Islet precursor cell (in vitro differentiated cells): ENCODE measurements at places on chromosomes 11 and 22.
A peak's percentile ranks its signal among the peaks of the same experiment; 100 is the strongest.

- DNase-seq = no peak
Measured at GRCh38 chr22:26651815-26652214, 5.6 kb upstream of the MIAT start.

- DNase-seq = peak; percentile 82
Measured at GRCh38 chr22:28917747-28918549, 34.6 kb downstream of the ZNRF3 start.

DNA sequence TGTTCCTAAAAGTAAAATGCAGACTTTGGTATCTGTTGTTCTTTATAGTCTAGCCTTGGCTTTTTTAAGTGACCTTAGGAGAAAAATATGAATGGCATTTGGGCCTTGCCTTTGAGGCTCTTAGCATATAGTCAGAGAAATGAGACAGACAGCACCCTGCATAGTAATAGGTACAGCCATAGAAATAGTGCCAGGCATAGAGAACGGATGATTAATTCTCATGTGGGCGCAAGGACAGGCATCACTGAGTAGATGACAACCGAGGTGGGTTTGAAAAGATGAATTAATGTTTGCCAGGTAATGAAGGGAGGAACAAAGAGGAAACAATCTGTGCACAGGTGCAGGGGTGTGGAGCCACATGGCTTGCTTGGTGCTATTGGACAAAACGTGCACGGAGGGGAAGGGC is 90.5 kb downstream of the BMAL1 start:
- DNase-seq = no peak

DNA sequence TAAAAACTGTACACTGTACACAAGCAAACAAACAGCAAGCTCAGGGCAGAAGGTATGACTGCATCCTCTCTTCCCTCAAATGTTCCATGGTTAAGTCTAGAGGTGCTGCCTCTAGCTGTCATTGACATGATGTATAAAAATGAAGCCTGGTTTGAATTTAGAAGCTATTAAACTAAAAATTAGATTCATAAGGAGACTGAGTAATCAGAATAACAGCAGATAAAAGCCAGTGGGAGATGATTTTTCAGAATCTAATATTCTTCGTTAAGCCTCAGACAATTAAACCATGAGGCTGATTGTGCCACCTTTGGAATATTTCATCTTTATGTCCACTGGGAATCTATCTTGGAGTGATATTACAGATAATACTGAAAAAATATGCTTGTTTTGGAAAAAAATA is 101.4 kb upstream of the ZC3H12C start:
- no peak for DNase-seq

GRCh38 chr11:59756845-59757244 is 1.7 kb downstream of the STX3 start:
- DNase-seq = peak; percentile 86
